HFFc6 (cell line): ENCODE measurements at places on chromosomes 3 and 15. TPM values are rescaled to one million over a fixed set of nuclear protein-coding genes. Genes with fewer than 3 reads are reported as not detected.
A peak's percentile ranks its signal among the peaks of the same experiment; 100 is the strongest.

EPB42 gene
- total RNA-seq = not detected in 3 replicates

AMIGO3 gene
- not detected in 3 replicates for total RNA-seq

BOC gene
- total RNA-seq = 8.2 to 13.2 TPM (median 8.6 TPM) in 3 replicates

IQCF5 gene
- total RNA-seq = not detected in 3 replicates

GRCh38 chr3:79418855-79419621 lies 348.8 kb downstream of the ROBO1 start:
- H3K27ac ChIP-seq = no peak overlapping the region
- no peaks in the 10 kb centered on the region for H3K4me1 ChIP-seq
- H3K36me3 ChIP-seq = no peaks in the 10 kb centered on the region
- H3K27me3 ChIP-seq = no peaks in the 10 kb centered on the region

DNA sequence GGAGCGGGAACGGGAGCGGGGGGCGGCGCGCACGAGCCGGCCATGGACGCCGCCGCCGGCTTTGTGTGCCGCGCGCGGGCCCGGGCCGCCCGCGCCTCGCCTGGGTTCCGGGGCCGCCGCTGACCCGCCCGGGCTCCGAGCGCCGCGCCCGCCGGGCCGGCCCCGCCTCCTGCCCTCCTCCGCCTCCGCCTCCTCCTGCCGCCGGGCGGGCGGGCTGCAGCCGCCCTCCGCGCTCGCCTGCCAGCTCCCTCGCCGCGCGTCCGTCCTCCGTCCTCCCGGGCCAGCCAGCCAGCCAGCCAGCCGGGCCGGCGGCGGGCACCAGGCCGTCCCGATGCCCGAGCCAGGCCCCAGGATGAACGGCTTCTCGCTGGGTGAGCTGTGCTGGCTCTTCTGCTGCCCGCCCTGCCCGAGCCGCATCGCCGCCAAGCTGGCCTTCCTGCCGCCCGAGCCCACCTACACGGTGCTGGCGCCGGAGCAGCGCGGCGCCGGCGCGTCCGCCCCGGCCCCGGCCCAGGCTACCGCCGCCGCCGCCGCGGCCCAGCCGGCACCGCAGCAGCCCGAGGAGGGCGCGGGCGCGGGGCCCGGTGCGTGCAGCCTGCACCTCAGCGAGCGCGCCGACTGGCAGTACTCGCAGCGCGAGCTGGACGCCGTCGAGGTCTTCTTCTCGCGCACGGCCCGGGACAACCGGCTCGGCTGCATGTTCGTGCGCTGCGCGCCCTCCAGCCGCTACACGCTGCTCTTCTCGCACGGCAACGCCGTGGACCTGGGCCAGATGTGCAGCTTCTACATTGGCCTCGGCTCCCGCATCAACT lies at the start of gene ABHD17C:
Gene ABHD17C (plus strand): TSS at position 212 of the 812 bp plus-strand sequence. CDS start 120 bp downstream, at position 332.
- peak within 1 kb of the TSS; percentile 78 for H3K27ac ChIP-seq
- peaks cover 48% of the 10 kb centered on the region for H3K4me1 ChIP-seq
- peak within 1 kb of the TSS; percentile 93 for H3K4me3 ChIP-seq
- H3K36me3 ChIP-seq = peaks cover 19% of the 10 kb centered on the region

GRCh38 chr15:70324001-70324974 lies 226.6 kb upstream of the TLE3 start:
- H3K4me1 ChIP-seq = peaks cover 78% of the 10 kb centered on the region
- H3K4me3 ChIP-seq = peak overlapping the region; percentile 4; the same call in 1 of the 2 replicates
- peak overlapping the region; percentile 17 for H3K27ac ChIP-seq
- peaks cover 4% of the 10 kb centered on the region; the same call in 1 of the 2 replicates for H3K36me3 ChIP-seq
- peaks cover 21% of the 10 kb centered on the region for H3K27me3 ChIP-seq
